Brain microvascular endothelial cell (primary cell): ENCODE measurements at places on chromosomes 4 and X.

DNA sequence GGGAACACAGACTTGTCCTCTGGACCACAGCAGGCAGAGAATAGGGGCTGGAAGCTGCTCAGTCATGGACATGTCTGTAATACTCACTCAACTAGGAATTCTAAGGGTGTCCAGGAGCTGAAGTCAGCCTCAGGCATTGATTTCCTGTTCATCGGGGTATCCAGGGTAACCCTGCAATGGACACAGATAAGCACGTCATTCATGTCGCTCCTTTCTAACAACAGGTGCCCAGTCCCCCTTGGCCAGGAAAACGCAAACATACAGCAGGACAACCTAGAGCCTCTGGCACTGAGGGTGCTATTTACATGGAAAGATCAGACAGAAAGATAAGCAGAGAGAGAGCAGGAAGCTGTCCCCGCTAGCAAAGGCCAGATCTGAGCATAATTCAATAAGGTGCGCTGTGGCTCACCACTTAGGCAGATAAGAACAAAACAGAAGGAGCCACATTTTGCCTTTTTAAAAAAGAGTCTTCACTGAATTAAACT, 21.3 kb downstream of the QDPR start:
- DNase-seq = no peak

- DNase-seq = no peak
These were observed 183.4 kb downstream of the OPHN1 start for GRCh38 chrX:68249903-68250302.

- DNase-seq = no peak
These were observed 52.3 kb upstream of the TMEM131L start for GRCh38 chr4:153413842-153414241.

DNA sequence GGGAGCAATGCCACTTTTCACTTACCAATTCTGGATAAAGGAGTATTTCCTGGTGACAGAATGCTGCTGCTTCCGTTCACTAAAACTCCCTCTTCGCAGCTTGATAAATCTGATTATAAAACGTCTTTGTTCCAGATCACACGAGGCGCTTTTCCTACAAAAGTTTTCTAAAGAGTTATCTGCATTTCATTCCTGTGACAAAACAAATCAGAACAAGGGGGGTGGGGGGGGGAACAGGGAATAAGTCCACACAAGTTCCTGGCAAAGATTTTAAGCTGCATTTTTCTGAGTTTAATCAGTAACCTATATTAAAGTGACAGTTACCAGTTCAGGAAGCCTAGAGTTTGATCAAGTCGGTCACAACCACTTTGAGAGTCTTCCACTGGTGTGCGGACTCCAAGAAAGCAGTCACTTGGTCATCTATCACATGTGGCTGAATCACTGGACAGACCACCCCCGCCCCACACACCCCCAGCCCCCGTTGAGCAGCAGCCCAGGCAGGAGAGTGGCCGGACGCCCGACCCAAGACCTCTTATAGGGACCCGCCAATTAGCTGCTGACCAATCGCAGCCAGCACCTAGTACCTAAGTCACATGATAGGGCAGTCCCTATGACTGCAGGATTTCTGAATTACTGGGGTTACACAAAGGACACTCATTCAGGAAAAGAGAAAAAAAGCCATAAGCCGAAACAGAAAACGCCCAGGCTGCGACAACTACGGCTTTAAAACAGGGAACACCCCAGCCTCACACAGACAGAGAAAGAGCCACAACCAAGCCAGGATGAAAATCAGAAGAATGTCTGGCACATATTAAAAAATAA, 569.3 kb upstream of the DIPK2B start:
- DNase-seq = peak; percentile 90

GRCh38 chrX:153685751-153686696, 1.7 kb upstream of the SLC6A8 start:
- no peak for DNase-seq

GRCh38 chr4:6308899-6309643, 39.4 kb downstream of the WFS1 start:
- no peak for DNase-seq

GRCh38 chr4:60002603-60003337, 1197.4 kb upstream of the ADGRL3 start:
- DNase-seq = no peak

DNA sequence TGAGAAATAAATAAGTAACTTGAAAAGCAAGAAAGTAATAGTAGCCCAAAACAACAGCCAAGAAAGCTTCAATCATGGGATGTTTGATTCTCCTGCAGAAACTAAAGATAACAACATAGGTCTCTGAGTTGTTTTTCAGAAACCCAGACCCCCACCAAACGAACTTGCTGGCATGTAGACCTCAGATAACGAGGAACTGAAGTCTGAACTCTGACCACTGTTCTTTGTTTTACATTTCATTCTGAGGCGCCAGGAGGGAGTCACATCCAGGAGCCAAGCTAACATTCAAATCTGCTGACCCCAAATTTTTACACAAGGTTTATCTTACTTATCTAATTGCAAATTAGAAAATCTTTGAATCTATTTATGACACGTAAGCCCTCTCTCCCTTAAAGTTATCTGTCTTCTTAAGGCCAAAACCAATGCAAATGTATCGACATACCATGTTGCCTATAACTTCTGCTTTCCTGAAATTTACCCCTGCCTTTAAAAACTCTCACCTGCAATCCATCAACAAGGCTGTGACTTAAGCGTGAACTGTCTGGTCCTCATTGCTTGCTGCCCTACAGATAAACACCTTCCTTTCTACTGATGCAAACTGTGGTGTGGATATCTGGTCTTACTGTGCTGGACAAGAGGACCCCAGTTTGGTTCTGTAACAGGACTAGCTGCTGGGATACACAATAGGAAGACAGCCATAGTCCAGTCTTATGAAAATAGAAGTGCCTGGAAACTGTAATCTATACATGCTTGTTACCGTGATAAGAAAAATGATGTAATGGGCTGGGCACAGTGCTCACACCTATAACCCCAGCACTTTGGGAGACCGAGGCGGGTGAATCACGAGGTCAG, 37.5 kb upstream of the NEIL3 start:
- no peak for DNase-seq

GRCh38 chrX:31260351-31260750, 188.5 kb upstream of the FTHL17 start:
- DNase-seq = peak; percentile 30
